ENCODE measurements at places on chromosomes 12 and 14. TPM values are rescaled to one million over a fixed set of nuclear protein-coding genes. Genes with fewer than 3 reads are reported as not detected.

Gene HOXC10
- not detected for total RNA-seq

Gene CNTN1
- 376 TPM for total RNA-seq

Gene RTL1
- total RNA-seq = not detected

Gene RHEBL1
- 0.49 TPM for total RNA-seq

Gene DNAL1
- total RNA-seq = 21.9 TPM

Gene SLC38A4
- total RNA-seq = 0.74 TPM

Gene KLRC3
- 1.2 TPM for total RNA-seq

Gene E2F7
- 1.5 TPM for total RNA-seq

Gene TSHR
- total RNA-seq = 0.25 TPM

Gene CBLN3
- 0.25 TPM for total RNA-seq

Gene FAM186B
- not detected for total RNA-seq

Gene APOF
- total RNA-seq = not detected

Gene CLEC2A
- 0.25 TPM for total RNA-seq

Gene CAPZA3
- total RNA-seq = not detected

Gene C14orf132
- 41.8 TPM for total RNA-seq

Gene SLC25A21
- 0.25 TPM for total RNA-seq

Gene MIP
- total RNA-seq = not detected

Gene MED13L
- total RNA-seq = 161 TPM

Gene TAS2R46
- total RNA-seq = 5.7 TPM

Gene NTF3
- total RNA-seq = 7.1 TPM

Gene TMEM119
- total RNA-seq = 0.74 TPM

Gene IGF1
- 3.9 TPM for total RNA-seq

Gene CCDC177
- 4.2 TPM for total RNA-seq

Gene NRXN3
- total RNA-seq = 48.9 TPM

Gene NKX2-1
- 0.49 TPM for total RNA-seq

Gene HCAR1
- total RNA-seq = 0.49 TPM

Gene TMEM179
- total RNA-seq = 35.2 TPM

Gene KLHL33
- 0.25 TPM for total RNA-seq

Gene EML1
- total RNA-seq = 110 TPM

Gene TPPP2
- total RNA-seq = not detected

Gene CLEC1A
- 0.98 TPM for total RNA-seq

Gene LMNTD1
- 1.2 TPM for total RNA-seq

Gene NR1H4
- total RNA-seq = 0.25 TPM

Gene TAS2R31
- total RNA-seq = 11.1 TPM

Gene DACT1
- 133 TPM for total RNA-seq

Gene RTN1
- 846 TPM for total RNA-seq

Gene NT5DC3
- 21.9 TPM for total RNA-seq

Gene USP30
- 19.2 TPM for total RNA-seq

Gene LYZ
- 3.2 TPM for total RNA-seq

Gene MAP1LC3B2
- total RNA-seq = 1.2 TPM

Gene HOXC12
- not detected for total RNA-seq

Gene LBHD2
- total RNA-seq = not detected

Gene P2RX2
- total RNA-seq = not detected

Gene ANO4
- total RNA-seq = 72.8 TPM

Gene SYT1
- 152 TPM for total RNA-seq

Gene GPX2
- total RNA-seq = not detected

Gene RGS6
- 7.6 TPM for total RNA-seq

Gene DLGAP5
- 3.9 TPM for total RNA-seq

Gene FOXM1
- total RNA-seq = 2.5 TPM

Gene IFNG
- not detected for total RNA-seq

Gene DLK1
- 0.25 TPM for total RNA-seq

Gene FOXN4
- total RNA-seq = 0.25 TPM

Gene OR9K2
- not detected for total RNA-seq

Gene WASHC3
- total RNA-seq = 32.2 TPM

Gene SIX1
- 1.2 TPM for total RNA-seq

Gene OR4E2
- not detected for total RNA-seq

Gene CCDC85C
- total RNA-seq = 6.1 TPM
